Activated T-helper 1 cell treated with anti-CD3 and anti-CD28 coated beads, Interleukin-2, amount 50 U/mL, for 16 hours (primary cell): ENCODE measurements at places on chromosomes 3 and 15.

DNA sequence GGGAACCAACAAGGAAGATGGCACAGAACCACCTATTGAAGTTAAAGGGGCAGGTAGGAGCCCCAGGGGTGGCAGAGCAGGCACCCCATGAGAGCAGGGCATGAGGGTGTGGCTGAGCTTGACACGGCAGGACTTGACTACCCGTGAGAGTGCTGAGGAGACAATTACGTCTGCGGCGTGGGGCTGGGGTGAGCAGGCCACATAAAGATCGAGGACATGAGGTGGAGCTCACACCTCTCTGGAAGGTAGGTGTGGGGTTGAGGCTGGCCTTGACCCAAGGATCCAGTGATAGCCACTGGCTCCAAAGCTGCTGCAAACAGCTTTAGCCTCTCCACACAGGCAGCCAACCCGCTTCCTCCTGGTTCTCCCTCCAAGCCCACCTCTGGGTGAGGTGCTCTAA lies 64.5 kb downstream of the PCSK6 start:
- no peak for DNase-seq

DNA sequence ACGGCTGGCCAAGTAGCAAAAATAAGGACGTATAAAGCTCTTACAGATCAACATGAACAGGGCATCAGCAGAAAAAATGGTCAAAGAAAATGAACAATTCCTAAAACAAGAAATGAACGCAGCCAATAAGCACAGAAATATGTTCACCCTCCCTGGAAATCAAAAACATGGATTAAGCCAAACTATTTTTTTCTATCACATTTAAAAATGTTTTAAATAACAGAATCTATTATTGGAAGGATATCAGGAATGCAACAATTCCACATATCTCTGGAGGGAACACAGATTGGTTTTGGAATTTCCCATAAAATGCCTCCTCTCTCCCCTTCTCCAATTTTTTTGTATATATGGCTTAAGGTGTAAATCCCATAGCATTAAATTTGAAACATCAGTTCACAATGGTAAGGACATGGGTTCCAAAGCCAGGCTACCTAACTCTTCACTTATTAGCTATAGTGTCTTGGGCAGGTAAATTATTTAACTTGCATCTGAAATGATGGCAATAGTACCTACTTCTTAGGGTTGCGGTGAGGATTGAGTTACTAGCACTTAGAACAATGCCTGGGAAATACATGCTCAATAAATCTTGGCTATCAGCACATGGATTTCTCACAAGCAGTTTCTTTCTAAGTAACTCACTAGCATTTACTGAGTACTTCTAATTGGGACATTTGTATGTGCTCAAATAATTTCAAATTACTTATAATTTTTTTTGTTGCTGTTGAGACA lies 10.1 kb downstream of the UACA start:
- DNase-seq = no peak

- DNase-seq = no peak
These were observed 102.1 kb upstream of the ARPP21 start for GRCh38 chr3:35537265-35537664.

- DNase-seq = no peak
These were observed 154.4 kb downstream of the DNAJB8 start for GRCh38 chr3:128312271-128312670.

GRCh38 chr3:49648354-49649019 lies 25.7 kb upstream of the APEH start:
- DNase-seq = no peak

- DNase-seq = no peak
These were observed 563.3 kb upstream of the GOLIM4 start for GRCh38 chr3:168659015-168659414.

- DNase-seq = no peak
These were observed 20.3 kb upstream of the ZDHHC23 start for GRCh38 chr3:113927556-113927955.

GRCh38 chr3:183285828-183286457 lies 32.9 kb downstream of the B3GNT5 start:
- peak; percentile 69 for DNase-seq

DNA sequence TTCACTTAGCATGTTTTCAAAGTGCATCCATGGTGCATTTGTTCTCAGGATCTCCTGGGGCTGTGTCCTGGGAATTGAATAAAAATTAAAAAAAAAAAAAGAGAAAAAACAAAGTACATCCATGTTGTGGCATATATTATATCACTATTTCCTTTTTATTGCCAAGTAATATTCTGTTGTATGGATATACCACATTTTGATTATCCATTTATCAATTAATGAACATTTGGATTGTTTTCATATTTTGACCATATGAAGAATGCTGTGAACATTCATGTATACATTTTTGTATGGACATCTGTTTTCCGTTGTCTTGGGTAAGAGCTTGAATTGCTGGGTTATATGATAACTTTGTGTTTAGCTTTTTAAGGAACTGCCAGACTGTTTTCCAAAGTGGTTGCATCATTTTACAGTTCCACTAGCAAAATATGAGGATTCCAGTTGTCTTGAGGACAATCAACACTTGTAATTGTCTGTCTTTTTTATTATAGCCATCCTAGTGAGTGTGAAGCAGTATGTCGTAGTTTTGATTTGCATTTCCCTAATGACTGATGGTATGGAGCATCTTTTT lies 44.5 kb downstream of the CTDSPL2 start:
- DNase-seq = no peak

- DNase-seq = no peak
These were observed 56.5 kb downstream of the DCLK3 start for GRCh38 chr3:36707623-36708409.

- DNase-seq = no peak
These were observed 47.1 kb upstream of the LSAMP start for GRCh38 chr3:116492379-116492778.

GRCh38 chr3:65439641-65440284 lies 599.0 kb downstream of the MAGI1 start:
- no peak for DNase-seq

DNA sequence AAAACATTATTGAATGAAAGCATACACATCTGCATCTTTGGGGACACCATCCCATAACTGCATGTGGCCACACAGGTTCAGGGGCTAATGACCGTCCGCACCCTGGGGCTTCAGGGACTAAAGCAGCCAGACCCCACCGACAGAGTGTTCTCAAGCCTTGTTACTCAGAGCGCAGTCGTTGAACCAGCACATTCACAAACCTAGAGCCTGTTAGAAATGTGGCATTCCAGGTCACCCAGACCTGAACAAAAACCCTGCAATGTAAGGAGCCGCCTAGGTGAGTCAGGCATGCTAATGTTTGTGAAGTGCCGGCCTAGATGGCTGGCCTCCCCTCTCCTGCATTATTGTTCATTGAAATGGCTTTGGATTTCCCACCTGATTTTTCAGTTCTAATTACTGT lies 52.3 kb upstream of the HACD2 start:
- DNase-seq = no peak

DNA sequence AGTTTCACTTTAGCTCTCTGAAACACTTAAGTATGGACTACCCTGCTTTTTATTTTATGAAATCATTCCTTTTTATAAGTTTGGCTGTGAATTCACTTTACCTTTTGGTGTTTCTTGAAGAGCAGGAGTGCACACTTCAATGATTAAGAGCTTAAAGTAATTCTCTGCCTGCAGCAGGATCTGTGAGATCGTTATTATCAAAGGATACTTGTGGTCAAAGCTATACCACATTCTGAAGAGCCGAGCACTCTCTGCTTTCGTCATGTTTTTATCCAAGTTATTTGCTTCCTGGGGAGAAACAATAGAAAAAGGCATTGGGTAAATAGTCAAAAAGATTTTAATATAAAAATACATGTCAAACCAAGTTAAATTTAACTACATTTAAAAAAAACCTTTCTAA lies 243.7 kb downstream of the CHST2 start:
- DNase-seq = no peak

DNA sequence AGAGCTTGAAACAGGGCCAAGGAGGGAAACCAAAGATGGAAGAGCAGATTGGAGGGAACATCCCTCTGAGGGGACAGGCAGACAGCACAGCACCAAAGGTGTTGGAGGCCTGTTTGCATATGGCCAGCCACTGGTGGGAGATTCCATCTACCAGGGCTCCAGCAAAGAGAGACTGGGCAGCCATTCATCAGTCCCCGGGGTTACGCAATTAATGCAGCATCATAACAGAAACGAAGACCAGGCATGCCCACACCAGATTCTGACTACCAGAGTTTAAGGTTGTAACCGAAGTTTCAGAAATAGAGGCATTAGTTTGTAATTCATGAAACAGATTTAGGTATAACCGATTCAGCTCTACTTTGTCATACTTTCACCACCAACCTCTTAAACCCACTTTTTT lies 58.1 kb downstream of the COL8A1 start:
- no peak for DNase-seq

- DNase-seq = no peak
These were observed 45.4 kb downstream of the FOXL2 start for GRCh38 chr3:138901567-138901966.

DNA sequence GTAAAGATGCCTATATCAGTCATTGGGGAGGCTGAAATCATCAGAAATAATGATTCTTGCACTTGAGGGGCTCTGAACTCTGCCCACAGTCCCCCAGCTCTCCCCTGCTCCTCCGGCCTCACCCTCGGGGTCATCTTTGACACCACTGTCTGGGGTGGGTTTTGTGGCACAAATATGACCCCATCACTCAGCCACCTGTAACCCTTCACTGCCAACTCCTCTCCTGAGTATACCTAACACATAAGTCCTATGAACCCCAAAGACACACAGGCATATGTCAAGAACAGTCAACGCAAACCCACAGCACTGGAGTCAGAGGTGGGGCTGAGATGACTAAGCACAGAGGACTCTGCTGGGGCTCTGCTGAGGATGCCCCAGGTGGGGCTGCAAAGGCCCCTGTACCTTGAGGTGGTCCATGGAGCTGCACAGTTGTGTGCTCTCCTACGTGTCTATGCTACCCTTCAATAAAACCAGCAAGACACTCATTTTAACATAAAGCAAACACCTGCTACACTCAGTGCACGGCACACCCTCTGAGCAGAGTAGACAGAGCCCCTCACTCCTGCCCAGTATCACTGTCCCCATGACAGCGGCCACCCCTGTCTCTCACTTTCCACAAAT lies 29.9 kb downstream of the SLC41A3 start:
- no peak for DNase-seq

DNA sequence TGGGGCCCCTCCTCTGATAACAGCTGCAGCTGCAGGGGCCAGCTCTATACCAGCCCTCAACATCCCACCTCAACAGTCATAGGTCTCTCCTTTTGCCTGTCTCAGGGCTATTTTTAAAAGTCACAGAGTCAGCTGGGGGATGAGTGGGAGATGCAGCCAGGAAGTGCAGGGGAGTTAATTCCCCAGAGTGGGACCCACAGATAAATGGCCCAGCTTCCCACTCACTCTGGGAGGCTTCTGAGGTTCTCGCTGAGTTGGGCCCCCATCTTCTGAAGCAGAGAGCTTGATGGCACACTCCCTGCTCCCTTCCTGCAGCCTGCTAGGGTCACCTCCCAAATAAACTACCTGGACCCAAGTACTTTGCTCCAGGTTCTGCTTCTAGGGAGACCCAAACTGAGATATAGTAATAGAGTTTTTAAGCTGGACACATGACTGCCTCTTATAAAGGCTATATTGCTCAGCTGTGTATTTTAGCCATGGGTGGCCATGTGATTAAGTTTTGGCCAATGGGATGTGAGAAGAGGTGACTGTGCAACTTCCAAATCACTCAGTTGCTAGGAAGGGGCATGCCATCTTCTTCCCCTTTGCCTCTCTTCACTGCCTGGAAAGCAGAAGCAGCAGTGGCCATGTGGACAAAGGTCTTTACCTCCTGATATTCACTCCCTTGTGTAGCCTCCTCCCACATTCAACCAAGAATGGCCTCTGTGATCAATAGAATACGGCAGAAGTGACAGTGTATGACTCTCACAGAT lies 15.5 kb upstream of the VIPR1 start:
- no peak for DNase-seq

GRCh38 chr15:45021348-45021747 lies 1.6 kb upstream of the SORD start:
- no peak for DNase-seq

- no peak for DNase-seq
These were observed 55.4 kb downstream of the OCA2 start for GRCh38 chr15:28043691-28044091.

DNA sequence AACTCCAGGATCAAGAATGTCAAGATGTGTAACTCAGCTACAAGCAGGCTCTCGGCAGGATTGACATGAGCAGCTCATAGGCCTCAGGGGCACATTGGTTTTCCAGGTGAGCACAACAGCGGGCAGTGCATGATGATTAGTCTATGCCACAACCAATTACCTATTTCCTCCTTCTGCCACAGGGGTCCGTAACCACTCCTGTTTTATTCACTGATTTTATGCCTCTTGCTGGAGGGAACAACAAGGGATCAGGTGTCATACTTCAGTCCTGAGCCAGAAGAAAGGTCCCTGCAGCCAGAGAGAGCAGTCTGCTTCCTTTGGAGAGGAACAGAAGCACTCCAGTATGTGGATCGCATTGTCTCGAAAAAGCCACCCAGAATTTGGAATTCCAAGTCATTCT lies 35.1 kb upstream of the PTPRG start:
- DNase-seq = no peak

GRCh38 chr3:165754219-165755007 lies 82.8 kb downstream of the BCHE start:
- DNase-seq = no peak

DNA sequence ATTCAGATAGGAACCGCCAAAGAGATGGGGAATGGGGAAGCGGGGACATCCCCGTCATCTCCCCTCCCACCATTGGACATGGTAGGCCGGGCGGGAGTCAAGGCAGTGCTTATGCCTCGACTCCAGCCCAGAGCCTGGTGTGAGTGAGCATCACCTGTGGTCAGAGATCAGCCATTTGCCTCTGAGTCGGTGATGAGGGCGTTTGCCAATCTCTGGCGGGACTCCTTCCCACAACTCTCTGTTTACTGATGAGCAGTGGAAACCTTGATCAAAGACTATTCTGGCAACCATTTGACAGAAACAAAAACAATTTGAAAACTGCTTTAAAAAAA lies 63.9 kb upstream of the HES1 start:
- no peak for DNase-seq

DNA sequence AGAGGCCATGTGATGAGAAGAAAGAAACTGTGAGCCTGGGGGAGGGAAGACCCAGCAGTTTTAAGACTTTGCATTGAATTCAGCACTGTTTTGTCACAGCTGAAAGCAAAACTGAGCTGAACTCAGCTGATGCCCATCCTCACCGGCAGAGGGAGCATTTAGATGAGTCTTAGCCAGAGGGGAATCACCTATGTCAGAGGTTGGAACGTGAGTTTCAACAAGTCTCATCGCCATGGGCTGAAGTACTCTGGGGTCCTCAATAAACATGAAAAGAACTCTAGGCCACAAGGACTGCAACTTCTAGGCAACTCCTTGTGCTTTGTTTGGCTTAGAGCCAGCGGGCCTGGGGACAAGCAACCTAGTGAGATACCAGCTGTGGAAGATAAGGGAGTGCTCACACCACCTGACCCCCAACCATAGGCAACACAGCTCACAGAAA lies 324.5 kb downstream of the TBL1XR1 start:
- DNase-seq = no peak

GRCh38 chr3:4656626-4657328 lies 163.6 kb downstream of the ITPR1 start:
- no peak for DNase-seq

GRCh38 chr3:95539950-95540483 lies 1274.4 kb upstream of the EPHA6 start:
- DNase-seq = no peak
